ENCODE measurements at places on chromosomes 12 and 14.

- DNase-seq = no peak
Observed at GRCh38 chr12:11067514-11067913, 5.4 kb upstream of the TAS2R46 start.

DNA sequence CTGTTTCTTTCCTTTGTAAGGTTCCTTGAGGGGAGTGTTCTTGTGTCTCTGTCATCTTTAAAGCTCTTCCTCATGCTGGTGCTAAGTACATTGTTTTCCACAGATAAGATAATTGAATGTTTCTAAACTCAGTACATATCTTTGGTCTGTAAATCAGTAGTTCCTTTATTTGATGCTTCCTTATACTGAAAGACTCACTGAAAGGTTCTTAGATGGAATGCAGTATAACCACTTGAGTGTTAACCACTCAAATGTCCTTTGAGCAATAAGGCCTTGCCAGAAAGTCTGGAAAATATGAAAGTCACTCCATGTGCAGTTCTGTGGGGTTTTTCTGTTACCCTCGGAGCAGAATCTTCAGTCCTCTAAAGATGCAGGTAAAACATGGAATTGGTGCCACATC lies 23.0 kb upstream of the RNU6-8 start:
- DNase-seq = no peak

GRCh38 chr14:30638926-30639325 lies 16.8 kb downstream of the SCFD1 start:
- no peak for DNase-seq

GRCh38 chr12:11765817-11766794 lies 116.6 kb downstream of the ETV6 start:
- peak; percentile 56 for DNase-seq

GRCh38 chr12:104603545-104603973 lies 146.8 kb downstream of the CHST11 start:
- DNase-seq = no peak
